ENCODE measurements at places on chromosomes 4 and X. TPM values are rescaled to one million over a fixed set of nuclear protein-coding genes. Genes with fewer than 3 reads are reported as not detected.
A peak's percentile ranks its signal among the peaks of the same experiment; 100 is the strongest.

Gene SCML2
- 1.5 TPM for total RNA-seq

GRCh38 chrX:13494562-13494961, 74.8 kb upstream of the EGFL6 start:
- no peak for DNase-seq

Gene TMEM271
- total RNA-seq: not detected

Gene KIF4A
- 0.29 TPM for total RNA-seq

DNA sequence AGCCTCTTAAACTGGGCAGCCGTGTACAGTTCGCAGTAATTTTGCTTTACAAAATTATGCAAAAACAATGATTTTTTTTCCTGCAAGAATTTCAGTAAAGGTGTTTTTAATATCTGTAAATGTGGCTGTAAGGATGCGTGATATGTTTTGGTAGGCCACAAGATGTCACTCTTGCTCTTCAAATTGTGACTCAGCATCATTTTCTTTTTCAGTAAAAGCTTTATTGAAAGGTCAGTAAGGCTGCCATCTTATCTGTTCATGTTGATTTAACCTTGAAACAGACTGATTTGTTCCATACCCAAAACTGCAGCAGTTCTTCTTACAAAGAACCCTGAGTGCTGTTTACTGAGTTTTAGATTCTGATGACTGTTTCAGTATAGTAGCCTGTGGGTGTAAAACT, 39.9 kb downstream of the TXLNG start:
- DNase-seq: no peak

DNA sequence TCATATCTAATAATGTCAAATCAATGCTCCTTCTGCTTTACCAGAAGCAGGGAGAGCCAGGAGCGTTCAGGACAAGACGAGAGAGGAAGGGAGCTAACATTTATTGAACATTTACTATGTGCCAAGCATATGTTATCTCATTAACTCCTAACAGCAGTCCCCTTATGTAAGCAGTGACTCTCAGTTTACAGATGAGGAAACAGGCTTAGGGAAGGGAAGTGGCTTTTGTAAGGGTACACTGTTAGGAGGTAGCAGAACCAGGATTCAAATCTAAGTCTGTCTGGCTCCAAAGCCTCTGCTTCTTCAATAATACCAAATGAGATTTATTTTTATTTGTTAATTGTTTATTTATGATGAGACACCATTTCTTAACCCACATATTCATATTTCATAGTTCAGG, 2.6 kb upstream of the STARD8 start:
- DNase-seq: no peak

DNA sequence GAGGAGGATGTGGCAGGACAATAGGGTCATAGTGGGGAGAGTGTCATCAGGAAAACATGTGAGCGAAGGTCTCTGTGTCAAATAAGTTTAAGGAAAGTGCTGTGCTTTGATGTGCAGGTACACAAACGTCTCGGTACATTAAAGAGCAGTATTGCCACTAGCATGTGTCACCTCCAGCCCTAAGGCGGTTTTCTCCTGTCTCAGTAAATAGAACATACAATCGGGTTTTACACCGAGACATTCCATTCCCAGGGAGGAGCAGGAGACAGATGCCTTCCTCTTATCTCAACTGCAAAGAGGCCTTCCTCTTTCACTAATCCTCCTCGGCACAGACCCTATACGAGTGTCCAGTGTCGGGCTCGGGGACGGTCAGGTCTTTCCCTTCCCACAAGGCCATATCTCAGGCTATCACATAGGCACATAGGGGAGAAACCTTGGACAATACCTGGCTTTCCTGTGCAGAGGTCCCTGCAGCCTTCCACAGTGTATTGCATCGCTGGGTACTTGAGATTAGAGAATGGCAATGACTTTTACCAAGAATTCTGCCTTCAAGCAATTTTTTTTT, 684.5 kb downstream of the PDHA2 start:
- no peak for DNase-seq

Gene NALF2
- 57.0 TPM for total RNA-seq

GRCh38 chr4:131316086-131316485, 1833.0 kb upstream of the PCDH10 start:
- no peak for DNase-seq

GRCh38 chr4:2177443-2178093, 64.4 kb downstream of the HAUS3 start:
- no peak for DNase-seq

- DNase-seq: peak; percentile 77
Observed at GRCh38 chrX:24149351-24150050, at the start of gene ZFX. Gene ZFX (plus strand): TSS chrX:24149729. CDS start chrX:24172743, 23,014 bp downstream.

- no peak for DNase-seq
Observed at GRCh38 chr4:66300336-66300934, 630.1 kb upstream of the EPHA5 start.

Gene PCDH7
- 1.5 TPM for total RNA-seq

- DNase-seq: no peak
Observed at GRCh38 chrX:106862972-106863688, 40.0 kb downstream of the RIPPLY1 start.

GRCh38 chrX:3143043-3143799, 102.0 kb downstream of the ARSF start:
- no peak for DNase-seq
